Activated naive CD4-positive, alpha-beta T cell treated with anti-CD3 and anti-CD28 coated beads for 36 hours (primary cell): ENCODE measurements at places on chromosomes 12 and 14.
A peak's percentile ranks its signal among the peaks of the same experiment; 100 is the strongest.

DNA sequence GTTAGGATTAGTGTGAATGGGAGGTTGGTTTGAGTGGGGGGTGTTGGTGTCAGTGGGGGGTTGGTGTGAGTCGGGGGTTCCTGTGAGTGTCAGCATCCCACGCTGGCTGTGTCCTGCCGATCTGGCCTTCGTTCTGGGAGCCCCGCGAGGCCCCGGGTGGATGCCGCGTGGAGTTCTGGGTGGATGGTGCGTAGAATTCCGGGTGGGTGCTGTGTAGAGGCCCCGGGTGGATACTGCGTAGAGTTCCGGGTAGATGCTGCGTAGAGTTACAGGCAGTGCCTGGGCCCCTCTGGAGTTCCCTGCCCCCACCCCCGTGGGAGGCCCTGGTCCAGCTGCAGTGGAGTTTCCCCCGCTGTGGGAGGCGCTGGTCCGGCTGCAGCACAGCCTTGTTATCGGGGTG, 8.7 kb downstream of the NOC4L start:
- no peak for DNase-seq

DNA sequence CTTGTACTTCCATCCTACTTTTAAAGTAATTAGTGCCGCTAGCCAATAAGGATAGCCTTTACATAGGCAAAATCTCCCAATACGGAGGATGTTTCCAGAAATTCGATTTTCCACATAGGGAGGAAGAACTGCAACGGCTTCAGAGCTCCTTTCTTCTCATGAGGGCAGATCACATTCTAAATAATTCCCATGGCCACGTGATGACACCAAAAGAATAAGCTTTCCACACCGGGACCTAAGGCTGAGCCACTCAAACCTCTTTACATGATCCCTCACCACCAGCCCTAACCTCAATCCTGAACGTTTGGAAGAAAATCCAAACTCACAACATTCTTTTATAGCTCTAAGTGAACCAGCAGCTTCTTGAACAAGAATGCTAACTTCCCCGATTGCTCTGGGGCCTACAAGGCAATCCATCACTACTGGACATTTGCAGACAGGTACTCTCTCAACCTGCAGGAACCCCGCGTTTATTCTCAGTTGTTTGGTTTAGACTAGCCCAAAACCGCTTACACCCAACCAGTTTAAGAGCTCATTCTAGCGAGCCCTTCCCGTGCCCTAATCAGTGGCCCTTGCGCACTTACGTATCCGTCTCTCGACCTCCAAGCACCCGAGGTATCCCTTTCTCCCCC, 884 bp downstream of the CAPRIN2 start:
- no peak for DNase-seq

DNA sequence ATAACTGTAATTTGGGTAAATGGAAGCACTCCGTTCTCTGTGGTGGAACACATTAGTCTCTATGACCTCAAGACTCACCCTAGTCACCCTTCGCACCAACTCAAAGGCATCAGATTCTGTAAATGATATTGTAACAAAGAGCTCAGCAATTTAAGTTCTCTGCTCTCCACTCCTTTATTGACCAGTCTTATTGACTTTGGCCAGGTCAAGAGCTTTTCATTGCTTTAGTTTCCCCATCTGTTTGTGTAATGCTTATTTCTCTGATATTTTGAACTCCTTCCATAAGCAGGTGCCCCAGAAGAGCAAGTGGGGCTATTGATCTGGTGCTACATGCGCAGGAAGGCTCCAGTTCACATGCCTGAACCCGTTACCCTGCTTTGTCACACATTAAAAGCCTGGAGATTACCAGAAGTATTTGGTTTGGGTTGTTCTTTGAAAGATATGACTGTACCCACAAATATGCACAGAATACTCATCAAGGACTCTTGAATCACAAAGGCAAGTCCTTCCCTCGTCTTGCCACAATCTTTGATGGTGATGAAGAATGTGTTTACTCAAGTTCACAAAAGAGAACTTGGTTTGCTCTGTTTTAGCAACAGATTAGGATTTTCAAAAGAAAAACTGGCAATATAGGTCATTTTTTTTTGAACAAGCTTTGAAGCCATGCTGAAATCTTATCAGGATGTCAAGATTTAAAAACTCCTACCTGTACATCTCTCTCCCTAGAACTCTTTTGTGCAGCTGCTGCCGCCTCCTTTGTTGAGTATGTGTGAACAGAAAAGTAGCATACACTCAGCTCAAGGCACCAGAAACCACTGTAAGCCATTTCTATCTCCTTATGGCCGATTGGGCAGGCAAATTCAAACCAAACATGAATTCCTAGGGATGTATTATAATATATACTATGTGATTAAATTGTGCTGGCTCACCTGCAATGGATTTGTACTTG, 193.9 kb downstream of the BCAT1 start:
- peak; percentile 25 for DNase-seq

- DNase-seq, result no peak
Measured at GRCh38 chr14:70802379-70802778, 6.9 kb downstream of the MAP3K9 start.

GRCh38 chr12:107661830-107662229, 23.8 kb upstream of the PWP1 start:
- DNase-seq, result peak; percentile 17

DNA sequence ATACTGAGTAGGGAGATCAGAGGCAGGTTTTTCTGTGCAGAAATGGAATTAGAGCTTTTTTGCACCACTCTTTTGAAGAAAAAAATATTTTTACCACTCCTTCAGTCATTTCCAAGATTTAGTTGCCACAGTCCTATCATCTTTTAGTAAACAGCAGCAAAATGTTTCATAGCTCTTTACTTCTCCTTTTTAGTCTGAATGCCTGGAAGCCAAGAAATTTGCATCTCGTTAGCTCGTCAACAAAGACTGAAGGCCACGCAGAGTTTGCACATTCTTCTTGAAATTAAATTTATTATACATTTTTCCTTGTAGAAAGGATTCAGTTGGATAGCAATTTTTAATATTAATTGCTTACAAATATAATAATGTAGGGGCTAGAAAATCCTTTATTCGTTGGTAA, 544.5 kb upstream of the ATP2B1 start:
- DNase-seq, result no peak

DNA sequence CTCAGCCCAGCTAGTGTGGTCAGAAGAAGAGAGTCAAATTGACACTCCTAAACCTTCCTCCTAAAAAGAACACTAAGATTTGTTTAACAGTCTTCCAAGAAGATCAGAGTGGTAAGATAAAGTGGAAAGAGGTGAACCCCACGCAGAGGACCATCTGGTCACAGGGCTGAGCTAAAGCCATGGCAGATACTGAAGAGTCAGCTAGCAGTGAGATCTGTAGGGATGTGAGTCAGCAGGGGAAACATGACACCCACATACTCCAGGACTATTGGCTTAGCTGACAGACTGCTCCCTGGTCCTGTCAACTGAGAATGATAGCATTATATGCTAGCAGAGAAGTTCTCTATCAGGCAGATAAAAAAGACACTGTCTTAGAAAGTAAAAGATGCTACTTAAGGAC, 269.4 kb upstream of the ALG10 start:
- no peak for DNase-seq

- DNase-seq, result peak; percentile 55
Measured at GRCh38 chr14:90658541-90658967, 157.7 kb downstream of the TTC7B start.

DNA sequence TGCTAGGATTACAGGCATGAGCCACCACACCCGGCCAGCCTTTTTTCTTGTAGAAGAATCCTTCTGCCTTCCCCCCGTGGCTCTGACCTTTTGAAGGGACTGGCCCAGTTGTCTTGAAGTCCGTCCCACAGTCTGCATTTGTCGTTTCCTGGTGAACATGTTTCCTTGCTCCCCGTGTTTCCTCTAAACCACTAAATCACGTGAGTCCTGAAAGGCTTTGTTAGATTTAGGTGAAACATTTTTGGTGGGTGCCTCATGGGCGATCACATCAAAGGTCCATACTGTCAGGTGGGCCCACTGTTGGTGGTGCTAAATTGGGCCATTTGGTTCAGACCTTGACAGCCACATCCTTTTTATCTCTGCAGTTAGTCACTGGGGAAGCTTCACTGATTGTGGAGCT, 26.3 kb downstream of the MLXIP start:
- DNase-seq, result peak; percentile 68
